Activated naive CD8-positive, alpha-beta T cell treated with anti-CD3 and anti-CD28 coated beads, Interleukin-2, amount 10 ng/mL, durations not matched to agents 7 days and 5 days (primary cell): ENCODE measurements at places on chromosomes 11 and 22. TPM values are rescaled to one million over a fixed set of nuclear protein-coding genes. Genes with fewer than 3 reads are reported as not detected.

The SEPTIN5 gene
- not detected for total RNA-seq

The APOA4 gene
- total RNA-seq = not detected

The AGBL2 gene
- 8.3 TPM for total RNA-seq

The C1QTNF5 gene
- total RNA-seq = not detected

The MISFA gene
- 1.4 TPM for total RNA-seq

The INTS4 gene
- 53.9 TPM for total RNA-seq

The ALDH3B1 gene
- 0.61 TPM for total RNA-seq

The TRIM3 gene
- total RNA-seq = 11.9 TPM

The SLC1A2 gene
- not detected for total RNA-seq

The OR6A2 gene
- total RNA-seq = not detected

The CASTOR1 gene
- total RNA-seq = 27.5 TPM

The IL17RA gene
- 48.0 TPM for total RNA-seq

The ME3 gene
- 0.79 TPM for total RNA-seq

The ARHGAP8 gene
- total RNA-seq = 2.2 TPM

The ZNF214 gene
- not detected for total RNA-seq

The KRTAP5-7 gene
- total RNA-seq = not detected

The BACE1 gene
- total RNA-seq = 1.1 TPM

The SCARF2 gene
- 1.7 TPM for total RNA-seq

The SLC22A8 gene
- not detected for total RNA-seq

The NLRP6 gene
- total RNA-seq = 32.1 TPM

The SYT7 gene
- total RNA-seq = not detected

The OR52A1 gene
- not detected for total RNA-seq

The APOL3 gene
- total RNA-seq = 146 TPM

The NUCB2 gene
- 168 TPM for total RNA-seq

The POU2AF2 gene
- total RNA-seq = not detected

The SCGB1C1 gene
- not detected for total RNA-seq

The PANX3 gene
- total RNA-seq = not detected

The PVALB gene
- total RNA-seq = not detected

The GGT5 gene
- total RNA-seq = 0.11 TPM

The TREH gene
- total RNA-seq = not detected

The MS4A15 gene
- not detected for total RNA-seq

The PEX26 gene
- total RNA-seq = 37.2 TPM

The CCDC89 gene
- 0.43 TPM for total RNA-seq

The FOLR1 gene
- not detected for total RNA-seq

The MYEOV gene
- not detected for total RNA-seq

The CHST1 gene
- total RNA-seq = not detected

The SPDYC gene
- total RNA-seq = not detected

The OPCML gene
- total RNA-seq = not detected

The CCDC90B gene
- total RNA-seq = 34.4 TPM

The TSPAN32 gene
- 52.3 TPM for total RNA-seq

The OR51E1 gene
- total RNA-seq = not detected

The ABTB2 gene
- 0.91 TPM for total RNA-seq

The TMEM86A gene
- 1.4 TPM for total RNA-seq

The SYT12 gene
- not detected for total RNA-seq

The HOATZ gene
- total RNA-seq = not detected

The MUC2 gene
- not detected for total RNA-seq

The NCR3LG1 gene
- total RNA-seq = 2.9 TPM

The C22orf31 gene
- not detected for total RNA-seq

The DTX4 gene
- 0.47 TPM for total RNA-seq

The OR2D2 gene
- not detected for total RNA-seq

The MFNG gene
- 207 TPM for total RNA-seq

The APOBEC3A gene
- not detected for total RNA-seq

The OR8A1 gene
- total RNA-seq = not detected

The MAPK8IP1 gene
- 0.85 TPM for total RNA-seq

The DERL3 gene
- total RNA-seq = 9.9 TPM

The MMP27 gene
- not detected for total RNA-seq

The MS4A6A gene
- total RNA-seq = 1.2 TPM

The UBQLNL gene
- total RNA-seq = 0.30 TPM

The CRYBA4 gene
- not detected for total RNA-seq
